Stimulated activated CD8-positive, alpha-beta memory T cell treated with anti-CD3 and anti-CD28 coated beads, Interleukin-4, amount 100 ng/mL, for 24 hours (primary cell): ENCODE measurements at places on chromosomes 12 and 14.

DNA sequence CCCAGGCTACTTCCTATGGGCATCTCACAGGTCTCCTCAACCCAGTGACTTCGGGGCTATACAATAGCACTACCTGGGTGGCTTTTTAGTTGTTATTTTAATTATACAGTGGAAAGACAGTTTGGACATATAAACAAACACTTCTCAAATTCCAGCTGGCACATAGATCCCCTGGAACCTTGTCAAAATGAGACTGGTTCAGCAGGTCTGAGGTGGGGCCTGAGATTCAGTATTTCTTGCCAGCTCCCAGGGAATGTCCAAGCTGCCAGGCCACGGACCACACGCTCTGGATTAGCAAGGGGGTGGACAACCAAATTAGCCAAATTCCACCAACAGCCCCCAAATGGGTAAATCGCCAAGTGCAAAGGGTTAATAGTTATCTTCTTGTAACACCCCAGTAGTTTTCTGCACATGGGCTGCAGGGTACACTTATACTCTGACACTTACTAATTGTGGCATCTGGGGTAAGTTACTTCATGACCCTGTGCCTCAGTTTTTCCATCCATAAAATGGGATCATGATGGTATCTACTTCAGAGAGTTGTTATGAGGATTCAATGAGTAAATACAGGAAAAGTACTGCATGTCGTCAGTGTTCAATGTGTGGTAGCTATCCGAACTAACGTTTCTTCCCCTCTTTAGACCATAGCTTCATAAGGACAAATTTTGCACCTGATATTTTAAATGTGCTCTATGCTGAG is 789.4 kb upstream of the TBX3 start:
- no peak for DNase-seq

DNA sequence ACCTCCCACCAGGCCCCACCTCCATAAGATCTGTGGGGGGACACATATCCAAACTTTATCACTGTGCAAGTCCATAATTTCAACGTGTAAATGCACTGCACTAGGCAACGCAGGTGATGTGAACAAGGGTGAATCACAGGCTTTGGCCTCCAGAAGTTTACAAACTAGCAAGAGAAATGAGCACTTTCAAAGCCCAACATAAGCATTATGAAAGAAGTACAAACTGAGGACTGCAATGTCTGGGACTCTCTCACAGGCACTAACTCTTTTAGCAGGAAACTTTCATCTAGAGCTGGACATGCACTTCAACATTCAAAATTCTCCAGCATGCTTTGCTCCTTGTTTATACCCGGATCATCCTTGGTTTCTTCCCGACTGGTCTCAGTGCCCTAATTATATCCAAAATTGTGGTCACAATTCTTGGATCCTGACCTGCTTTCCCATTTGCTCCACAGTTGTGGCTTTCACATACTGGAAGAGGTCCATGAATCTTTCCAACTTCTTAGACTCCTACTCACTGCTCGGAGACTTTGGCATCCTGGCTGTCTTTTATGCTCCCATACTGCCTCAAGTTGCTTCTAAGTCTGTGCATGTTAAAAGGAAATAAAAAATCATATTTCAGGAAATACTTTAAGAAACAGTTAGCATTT is 44.9 kb upstream of the STRAP start:
- DNase-seq, result no peak

DNA sequence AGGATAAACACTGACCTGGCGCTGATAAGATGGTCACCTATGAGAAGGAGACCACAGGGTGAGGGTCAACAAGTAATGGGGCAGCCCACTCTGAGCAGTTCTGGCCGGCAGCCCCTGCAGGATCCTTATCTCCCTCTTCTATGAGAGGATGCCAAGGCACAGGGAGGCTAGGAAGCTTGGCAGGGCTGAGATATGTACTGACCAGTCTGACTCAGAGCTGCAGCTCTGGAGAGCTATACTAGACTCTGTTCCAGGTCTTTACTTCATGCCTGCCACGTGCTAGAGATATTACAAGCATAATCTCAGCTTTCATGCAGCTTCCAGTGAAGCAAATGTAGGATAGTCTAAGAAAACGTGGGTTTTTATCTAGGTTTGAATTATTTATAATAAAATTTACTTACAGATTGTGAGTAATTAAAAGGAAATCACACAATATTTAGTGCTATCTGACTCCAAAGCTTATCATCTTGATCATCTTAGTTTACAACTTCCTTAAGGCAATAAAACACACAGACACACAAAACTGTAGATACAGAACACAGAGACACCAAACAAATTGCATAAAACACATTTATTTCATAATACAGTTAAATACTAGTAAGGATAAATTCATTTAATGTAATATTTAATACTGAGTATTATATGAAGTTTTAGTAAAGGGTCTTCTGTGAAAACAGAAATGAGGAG is 32.3 kb downstream of the GIT2 start:
- no peak for DNase-seq

GRCh38 chr14:58353516-58354299 is 42.0 kb upstream of the TOMM20L start:
- DNase-seq, result no peak

DNA sequence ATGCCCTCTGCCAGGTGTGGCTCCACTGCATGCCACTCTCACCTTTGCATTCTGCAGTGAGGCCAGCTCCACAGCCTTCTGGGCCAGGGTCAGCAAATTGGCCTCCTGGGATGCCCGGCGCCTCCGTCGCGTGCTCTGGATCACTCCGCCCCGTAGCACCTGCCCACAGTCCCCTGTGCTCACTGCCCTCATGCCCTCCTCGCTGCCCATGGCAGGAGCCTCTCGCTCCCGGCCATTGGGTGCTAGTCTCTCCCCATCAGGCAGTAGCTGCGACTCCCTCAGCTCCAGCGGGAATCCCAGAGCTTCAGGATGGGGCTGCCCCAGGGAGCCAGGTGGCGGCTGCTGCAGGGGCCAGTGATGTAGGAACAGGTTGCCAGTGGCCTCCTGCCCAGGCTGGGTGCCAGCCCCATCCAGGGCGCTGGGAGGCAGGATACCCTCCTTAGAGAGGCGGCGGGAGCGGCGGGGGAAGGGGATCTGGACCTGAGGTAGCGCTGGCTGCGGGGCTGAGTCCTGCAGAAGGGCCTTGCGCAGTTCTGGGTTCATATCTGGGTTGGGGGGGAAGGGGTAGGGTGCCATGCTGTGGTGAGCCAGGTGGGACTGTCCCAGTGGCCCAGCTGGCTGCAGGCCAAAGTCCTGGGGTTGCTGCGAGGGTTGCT is 24.5 kb upstream of the PNMA1 start:
- no peak for DNase-seq

DNA sequence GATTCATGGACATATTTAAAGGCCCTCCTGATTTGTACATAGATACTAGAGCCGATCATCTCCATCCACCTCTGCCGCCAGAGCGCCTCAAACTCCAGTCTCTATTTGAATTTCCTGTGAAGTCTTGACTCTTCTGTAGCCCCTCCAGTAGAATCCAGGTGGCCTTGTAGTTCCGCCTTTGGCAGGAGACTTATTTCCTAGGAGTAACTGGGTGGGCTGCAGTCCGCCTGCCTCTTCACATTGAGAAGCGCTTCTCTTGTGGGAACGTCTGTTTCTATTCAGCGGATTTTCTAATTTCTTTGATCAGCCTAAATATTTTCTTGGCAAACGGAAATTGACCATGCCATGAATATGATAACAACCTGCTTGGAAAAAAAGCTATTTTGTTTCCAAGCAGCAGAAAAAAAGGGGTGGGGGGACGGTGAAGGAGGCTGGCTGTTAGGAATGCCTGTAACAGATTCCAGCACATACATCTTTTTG is 9.0 kb upstream of the SIX1 start:
- DNase-seq, result no peak

GRCh38 chr14:37796703-37797416 is 201.4 kb downstream of the TTC6 start:
- no peak for DNase-seq

DNA sequence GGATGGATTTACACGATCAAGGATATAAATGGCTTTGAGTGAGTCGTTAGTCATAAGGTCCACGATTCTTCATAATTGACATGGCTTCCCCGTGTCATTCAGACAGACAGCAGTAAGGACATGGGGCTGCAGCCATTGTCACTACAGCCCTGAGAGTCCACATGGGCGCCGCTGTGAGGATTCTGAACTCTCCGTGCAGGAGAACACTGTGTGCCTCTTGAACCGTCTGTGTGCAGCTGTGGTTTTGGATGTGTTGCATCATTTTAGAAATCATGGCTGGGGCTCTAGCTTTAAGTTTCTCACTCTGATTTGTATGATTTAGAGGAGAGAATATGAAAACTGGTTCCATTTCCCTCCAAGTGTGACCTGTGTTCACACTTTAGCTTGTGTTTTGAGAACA is 47.2 kb downstream of the NPAS3 start:
- DNase-seq, result no peak

DNA sequence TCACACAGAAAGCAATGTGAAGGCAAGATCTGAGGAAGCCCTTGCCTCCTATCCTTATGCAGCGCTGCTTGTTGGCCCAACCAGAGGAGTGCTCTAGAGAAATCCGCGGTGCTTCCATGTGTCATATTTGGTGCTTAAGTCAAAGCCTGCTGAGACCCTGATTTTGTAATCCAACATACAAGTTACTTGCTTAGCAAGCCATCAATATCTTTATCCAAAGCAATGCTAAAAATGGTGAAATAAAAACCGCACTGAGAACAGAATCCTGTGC is 250.0 kb downstream of the MED13L start:
- no peak for DNase-seq

GRCh38 chr14:36971263-36971855 is 201.0 kb downstream of the SLC25A21 start:
- no peak for DNase-seq

DNA sequence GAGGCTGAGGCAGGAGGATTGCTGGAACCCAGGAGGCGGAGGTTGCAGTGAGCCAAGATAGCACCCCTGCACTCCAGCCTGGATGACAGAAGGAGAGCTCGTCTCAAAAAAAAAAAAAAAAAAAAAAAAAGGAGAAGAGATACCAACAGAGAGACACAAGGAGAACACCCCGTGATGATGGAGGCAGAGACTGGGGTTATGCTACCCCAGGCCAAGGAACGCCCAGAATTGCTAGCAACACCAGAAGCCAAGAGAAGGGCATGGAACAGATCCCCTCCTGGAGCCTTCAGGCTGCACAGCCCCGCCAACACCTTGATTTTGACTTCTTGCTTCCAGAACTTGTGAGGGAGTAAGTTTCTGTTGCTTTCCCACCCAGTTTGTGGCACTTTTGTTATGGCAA is 148.0 kb upstream of the FOXN3 start:
- no peak for DNase-seq

DNA sequence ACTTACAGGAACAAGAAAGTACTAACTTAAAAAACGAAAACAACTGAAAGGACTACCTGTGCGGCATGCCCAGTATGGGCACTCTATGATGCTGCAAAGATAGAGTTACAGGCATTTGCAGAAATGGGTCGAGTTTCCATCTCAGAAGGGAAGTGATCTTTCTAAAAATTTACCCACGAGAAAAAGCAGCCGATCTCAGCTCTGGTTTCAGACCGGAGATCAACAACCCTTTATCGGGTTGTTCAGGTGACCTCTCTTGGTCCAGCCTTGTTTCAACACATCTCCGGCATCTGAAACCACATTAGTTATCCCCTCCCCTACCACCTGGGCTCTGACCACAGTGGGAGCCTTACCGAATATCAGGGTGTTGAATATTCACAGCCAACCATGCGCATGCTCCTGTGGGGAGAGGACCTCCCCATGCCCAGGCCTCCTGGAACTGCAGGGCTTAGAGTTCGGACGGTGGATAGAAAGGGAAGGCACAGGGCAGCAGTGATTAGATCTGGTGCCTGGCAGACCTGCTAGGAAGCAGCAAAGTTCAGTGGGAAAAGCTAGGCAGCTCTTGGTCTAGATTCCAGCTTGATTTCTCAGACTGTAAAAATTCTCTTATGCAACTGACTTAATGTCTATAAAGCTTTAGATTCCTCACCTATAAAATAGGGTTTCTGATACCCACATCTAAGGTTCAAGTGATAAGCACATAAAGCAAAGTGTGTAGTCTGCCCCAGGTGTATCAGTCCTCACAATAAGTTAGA is 906.0 kb downstream of the VRK1 start:
- no peak for DNase-seq

DNA sequence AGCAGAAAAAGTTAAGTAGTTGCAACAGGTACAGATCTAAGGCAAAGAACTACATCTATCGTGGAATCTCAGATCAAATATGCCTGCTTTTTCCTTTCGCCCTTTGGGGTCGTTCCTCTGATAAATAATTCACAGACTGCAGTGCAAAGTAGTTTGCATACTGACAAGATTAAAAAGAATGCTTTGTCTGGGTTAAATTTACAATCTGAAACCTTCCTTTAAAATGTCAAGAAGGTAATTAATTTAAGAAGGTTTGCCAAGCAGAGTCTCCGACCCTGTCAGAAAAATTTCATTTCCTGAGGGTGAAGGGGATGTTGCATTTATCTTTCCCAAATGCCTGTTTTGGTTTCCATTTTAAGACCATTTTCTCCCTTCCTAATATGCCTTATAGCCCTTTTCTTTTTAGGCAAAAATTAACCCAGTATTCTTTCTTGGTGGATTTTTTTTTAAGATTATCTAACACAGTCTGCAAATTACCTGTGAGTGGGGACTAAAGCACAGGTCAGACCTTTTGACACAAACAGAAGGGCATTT is 406.9 kb downstream of the LRIG3 start:
- DNase-seq, result no peak

- DNase-seq, result no peak
These were observed 110.1 kb downstream of the SAMD4A start for GRCh38 chr14:54676812-54677708.

DNA sequence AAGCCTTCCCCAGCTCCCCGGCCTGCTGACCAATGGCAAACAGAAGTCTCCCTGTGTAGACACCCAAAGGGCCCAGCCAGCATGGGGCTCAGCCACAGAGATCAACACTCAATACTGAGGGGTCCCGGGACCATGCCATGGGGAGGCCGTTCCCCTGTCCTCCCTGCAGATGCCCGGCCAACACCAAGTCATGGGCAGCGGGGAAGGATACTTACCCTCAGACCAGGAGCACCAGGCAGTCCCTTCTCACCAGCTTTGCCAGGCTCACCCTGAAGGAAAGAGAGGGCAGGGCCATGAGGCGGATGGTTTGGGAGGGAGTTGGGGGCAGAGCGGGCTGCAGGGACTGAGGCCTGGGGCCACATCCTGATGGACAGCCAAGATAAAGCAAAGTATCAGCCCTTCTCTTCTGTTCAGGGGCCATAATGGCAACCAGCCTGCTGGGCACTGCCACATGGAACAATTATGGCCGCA is 19.9 kb downstream of the COL2A1 start:
- DNase-seq, result no peak

GRCh38 chr14:70002589-70003346 is 123.6 kb downstream of the SMOC1 start:
- no peak for DNase-seq

- no peak for DNase-seq
These were observed 77.7 kb downstream of the CCDC92 start for GRCh38 chr12:123894823-123895345.
